ENCODE measurements at places on chromosomes 5 and 9.

DNA sequence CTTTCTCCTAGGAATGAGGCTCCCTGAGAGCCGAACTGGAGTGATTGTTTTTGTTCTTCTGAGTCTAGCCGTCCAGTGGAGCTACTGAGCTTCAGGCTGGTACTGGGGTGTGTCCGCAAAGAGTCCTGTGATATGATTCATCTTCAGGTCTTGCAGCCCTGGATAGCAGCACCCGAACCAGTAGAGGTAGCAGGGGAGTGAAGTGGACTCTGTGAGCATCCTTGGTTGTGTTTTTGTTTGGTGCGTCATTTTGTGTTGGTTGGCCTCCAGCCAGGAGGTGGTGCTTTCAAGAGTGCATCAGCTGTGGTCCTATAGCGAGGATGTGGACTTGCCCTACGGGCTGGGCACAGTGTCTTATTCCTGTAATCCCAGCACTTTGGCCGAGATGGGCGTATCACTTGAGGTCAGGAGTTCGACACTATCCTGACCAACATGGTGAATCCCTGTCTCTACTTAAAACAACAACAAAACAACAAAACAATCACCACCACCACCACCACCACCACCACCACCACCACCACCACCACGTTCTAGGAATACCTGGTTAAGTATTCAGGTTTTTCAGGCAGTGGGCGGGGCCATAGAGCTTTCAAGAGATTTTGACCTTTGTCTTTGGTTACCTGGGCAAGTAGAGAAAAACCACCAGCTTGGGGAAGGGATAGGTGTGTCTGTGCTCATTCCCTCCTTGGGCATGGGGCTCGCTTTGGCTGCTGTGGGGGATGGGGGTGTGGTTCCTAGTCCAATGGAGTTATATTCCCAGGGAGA lies 154.0 kb downstream of the WDR70 start:
- DNase-seq, result no peak

DNA sequence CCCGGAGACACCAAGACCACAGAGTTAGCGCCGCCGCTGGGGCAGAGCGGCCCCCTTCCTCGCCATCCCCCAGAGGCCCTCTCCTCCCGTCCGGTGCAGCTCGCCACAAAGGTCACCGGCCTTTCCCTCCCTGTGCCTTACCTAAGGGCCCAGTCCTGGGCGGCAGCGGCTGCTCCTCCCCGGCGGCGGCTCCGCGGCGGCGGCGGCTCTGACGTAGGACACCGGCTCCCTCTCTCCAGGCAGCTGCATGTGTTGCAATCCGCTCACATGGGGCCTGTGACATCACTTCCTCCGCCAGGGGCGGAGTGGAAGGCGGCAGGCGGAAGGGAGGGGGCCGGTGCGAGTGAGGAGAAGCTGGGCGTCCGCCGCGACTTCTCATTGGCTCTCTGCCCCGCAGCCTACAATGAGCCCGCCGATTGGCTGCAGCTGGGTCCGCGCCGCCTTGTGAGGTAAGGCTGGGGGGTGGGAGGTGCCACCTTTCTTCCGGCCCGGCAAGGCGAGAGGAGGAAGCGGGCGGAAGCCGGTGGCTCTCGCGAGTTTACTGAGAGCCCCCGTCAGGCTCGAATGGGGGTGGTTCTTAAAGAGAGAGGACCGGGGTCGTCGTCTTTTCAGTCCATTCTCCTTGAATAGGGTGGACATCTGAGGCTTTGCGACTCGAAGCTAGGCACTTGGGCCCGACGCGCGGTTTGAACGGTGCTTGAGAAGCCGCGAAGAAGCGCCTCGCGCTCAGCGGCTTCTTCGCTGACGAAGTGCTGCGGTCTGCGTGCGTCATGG lies at the start of gene ETF1:
ETF1 (minus strand) TSS at position 281 of the 774 bp plus-strand sequence. CDS start 318 bp downstream, outside the sequence.
- peak; percentile 100 for DNase-seq

DNA sequence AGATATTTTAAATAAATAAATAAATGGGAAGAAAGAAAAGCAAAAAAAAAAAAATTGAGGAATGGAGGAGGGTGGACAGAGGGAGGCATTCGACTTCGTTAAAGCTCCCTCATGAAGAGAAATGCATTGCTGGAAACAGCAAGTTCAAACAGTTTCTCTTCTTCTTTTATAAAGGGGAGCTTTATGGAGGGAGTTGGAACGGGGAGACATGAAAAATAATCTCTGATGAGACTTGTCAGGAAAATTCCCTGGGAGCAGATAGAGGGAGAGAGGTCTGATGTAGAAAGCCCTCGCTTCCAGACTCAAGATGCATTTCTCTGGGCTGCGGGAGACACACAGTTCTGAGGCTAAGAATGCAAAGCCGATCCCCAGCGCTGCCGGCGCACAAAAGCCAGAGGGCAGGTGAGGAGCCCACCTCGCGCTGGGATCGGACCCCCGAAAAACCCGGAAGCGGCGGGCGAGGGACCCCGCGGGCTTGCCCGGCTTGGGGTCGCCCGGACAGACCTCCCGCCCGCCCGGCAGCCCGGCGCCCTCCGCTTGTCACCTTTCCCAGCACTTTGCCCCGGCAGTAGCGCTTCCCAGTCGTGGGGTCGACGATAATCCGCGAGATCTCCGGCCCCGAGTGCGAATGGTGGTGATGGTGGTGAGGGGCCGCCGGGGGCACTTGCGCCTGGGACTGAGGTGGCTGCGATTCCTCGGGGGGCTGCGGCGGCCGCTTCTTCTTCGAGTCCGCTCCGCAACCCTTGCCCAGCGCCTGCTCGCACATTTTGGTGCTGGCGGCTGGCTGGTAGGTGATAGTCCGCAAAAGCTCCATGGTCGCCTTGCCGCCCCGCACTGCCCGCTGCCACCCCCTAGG lies 512 bp downstream of the PLK2 start:
- peak; percentile 54 for DNase-seq

GRCh38 chr9:83526211-83526610 lies 12.0 kb downstream of the FRMD3 start:
- DNase-seq, result no peak

DNA sequence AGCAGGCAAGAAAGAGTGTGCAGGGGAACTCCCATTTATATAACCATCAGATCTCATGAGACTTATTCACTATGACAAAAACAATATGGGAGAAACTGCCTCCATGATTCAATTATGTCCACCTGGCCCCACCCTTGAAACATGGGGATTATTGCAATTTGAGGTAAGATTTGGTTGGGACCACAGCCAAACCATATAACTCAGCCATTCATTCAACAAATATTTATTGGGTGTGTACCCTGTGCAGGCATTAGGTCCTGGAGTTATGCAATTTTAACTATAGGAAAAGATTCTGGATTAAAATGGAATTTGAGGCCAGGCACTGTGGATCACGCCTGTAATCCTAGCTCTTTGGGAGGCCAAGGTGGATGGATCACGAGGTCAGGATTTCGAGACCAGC lies 124.2 kb upstream of the GAS1 start:
- DNase-seq, result no peak

- DNase-seq, result no peak
Observed at GRCh38 chr9:24793787-24794186, 248.1 kb upstream of the IZUMO3 start.

- no peak for DNase-seq
Observed at GRCh38 chr9:136855461-136856078, 3.4 kb downstream of the MAMDC4 start.

DNA sequence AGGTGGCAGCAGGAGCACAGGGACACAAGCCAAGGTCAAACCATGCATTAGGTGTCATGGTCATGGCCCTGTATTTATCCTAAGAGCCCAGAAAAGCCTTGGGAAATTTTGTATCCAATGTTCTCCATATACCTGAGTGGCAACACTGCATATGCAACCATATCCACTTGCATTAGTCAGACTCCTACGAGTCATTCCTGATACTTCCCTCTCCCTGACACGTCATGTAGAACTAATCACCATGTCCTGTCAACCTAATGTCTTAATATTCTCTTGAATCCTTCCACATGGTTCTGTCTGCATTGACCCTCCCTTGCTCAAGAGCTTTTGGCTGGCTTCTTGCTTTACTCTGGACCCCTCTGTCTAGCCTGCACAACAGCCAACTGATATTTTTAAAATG lies 9.4 kb downstream of the SCGB3A2 start:
- DNase-seq, result no peak

DNA sequence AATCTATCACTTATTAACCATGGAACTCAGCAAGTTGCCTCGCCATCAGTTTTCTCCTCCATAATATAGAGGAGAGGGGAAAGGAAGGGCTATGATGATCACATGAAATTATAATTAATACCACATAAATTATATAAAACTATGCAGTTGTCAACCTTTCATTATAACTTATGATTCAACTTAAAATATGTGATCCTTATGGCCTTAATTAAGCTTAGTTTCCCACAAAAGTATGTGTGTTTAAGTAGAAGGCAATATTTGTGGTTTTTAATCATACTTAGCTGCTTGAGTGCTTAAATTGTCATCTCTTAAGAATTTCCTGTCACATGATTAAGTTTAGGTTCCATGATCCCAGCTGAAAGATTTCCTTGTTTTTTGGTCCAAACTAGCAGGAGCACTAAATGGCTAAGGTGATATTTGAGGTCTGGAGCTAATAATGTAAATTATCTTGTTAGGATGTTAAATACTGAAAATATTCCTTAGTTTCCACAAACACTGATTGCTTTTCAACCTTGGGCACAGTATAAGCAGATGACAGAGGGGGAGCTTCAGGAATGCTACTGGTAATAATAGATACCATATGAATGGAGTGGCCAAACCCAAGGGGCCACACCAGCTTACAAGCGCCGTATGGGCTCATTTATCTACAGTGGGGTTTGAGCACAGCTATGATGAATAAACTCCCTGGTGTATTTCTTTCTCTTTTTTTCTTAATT lies 26.4 kb upstream of the F2R start:
- DNase-seq, result peak; percentile 31

- no peak for DNase-seq
Observed at GRCh38 chr9:119071636-119072035, 297.6 kb downstream of the BRINP1 start.

DNA sequence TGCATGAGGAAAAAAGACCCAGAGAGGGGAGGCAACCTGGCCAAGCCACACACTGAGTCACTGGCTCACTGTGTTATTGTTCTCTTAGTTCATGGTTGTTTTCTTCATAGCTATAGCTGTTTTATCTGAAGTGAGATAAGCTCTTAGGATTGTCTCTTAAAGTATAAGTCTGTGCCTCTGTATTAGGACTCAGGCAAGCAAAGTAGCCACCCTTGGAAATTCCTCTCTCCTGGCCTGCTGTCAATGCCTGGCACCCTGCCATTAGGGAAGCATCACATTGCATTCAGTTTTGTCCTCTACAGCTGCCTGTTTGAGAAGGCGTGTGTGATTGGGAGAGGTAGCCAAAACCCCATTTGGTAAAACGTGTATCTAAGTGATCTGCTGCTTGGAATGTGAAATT lies 147.4 kb upstream of the GLRA1 start:
- no peak for DNase-seq

GRCh38 chr9:78605041-78606000 lies 308.4 kb downstream of the PSAT1 start:
- peak; percentile 56 for DNase-seq

DNA sequence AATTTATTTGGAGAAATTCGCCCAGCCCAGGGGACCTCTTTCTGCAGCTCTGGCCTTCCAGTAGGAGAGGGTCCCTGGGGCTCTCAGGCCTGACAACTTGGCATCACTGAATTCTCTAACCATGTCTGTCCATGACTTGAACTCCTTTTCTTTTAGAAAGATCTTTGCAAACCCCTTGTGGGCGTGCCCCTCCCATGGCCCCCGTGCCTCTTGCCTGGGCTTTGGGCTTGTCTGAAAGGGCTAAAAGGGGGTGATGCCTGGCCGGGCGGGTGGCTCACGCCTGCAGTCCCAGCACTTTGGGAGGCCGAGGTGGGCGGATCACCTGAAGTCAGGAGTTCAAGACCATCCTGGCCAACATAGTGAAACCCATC lies 3.2 kb upstream of the SQSTM1 start:
- DNase-seq, result no peak

- DNase-seq, result no peak
Observed at GRCh38 chr5:8213701-8214240, 344.8 kb downstream of the MTRR start.

- no peak for DNase-seq
Observed at GRCh38 chr5:40652441-40653220, 27.1 kb upstream of the PTGER4 start.

- DNase-seq, result no peak
Observed at GRCh38 chr5:5017827-5018577, 122.1 kb upstream of the ADAMTS16 start.

DNA sequence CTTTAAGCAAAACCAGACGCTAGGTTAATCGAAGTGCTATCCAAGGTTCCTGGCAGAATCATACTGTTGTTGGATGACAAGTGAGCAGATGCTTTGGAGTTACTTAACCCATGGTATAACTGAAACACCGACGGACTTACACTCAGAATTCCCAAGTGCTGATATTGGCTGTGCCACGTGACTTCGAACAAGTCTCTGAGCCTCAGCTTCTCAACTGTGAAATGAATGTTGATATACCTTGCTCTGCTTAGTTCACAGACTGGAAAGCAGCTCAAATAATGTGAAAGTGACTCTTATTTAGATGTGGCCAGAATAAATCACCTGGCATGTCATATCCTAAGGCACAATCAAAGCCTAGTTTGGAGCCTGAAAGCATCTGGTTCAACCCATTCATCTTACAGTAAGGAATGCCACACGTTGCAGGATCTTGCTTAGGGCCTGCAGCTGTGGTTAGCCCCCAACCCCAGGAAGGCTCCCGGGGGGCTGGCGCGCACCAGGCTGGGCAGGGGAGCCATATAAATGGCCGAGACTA lies 759 bp downstream of the GEMIN5 start:
- no peak for DNase-seq

DNA sequence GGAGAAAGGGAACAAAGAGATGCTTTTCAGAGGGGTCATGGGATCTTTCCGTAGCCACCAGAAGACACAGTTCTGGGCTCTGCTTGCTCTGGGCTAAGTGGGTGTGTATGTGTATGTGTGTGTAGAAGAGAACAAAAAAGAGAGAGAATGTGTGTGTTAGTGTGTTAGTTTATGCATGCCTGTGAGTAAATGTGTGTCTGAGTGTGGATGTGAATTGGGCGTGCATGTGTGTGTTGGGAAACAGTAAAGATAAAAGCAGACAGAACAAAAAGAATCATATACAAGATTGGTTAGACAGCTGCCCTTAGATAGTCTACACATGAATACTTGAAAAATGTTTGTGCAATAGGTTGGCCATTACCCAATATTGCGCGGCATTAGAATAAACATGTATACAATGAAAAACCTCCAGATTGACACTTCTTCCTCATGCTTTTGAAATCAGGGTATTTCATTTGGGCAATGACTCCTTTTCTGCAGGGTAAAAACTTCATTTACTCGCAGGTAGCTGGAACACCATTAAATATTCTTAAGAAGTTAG lies 36.5 kb upstream of the HSPA9 start:
- no peak for DNase-seq

- DNase-seq, result no peak
Observed at GRCh38 chr5:35031276-35031675, 16.5 kb downstream of the AGXT2 start.

GRCh38 chr9:29806937-29807618 lies 2233.8 kb upstream of the C9orf72 start:
- DNase-seq, result no peak

DNA sequence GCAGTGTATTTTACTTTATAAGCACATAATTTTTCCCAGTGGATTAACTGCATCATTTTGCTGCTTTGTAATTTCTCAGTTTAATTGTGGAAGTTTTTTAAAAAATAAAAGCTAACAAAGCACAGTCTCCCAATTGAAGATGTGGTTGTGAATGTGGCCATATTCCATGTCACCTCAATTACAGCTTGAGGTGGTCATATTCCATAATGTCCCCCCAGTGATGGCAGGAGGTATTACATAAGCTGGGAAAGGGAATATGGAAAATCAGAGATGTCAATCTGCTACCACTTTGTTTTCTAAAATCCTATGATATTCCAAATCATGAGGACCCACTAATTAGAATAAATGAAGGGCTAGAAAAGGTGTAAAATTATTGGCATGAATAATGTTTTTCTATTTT lies 1672.0 kb upstream of the CDH9 start:
- DNase-seq, result no peak

Data from renal pelvis (tissue), 12 donors.